ENCODE measurements at places on chromosomes 16 and 17.

GRCh38 chr17:12729086-12729485 lies 60.2 kb upstream of the ARHGAP44 start:
- DNase-seq: no peak

- DNase-seq: no peak
These were observed 971 bp downstream of the MINK1 start for GRCh38 chr17:4833941-4834680.

GRCh38 chr17:73722165-73722564 lies 77.9 kb upstream of the SDK2 start:
- DNase-seq: no peak

DNA sequence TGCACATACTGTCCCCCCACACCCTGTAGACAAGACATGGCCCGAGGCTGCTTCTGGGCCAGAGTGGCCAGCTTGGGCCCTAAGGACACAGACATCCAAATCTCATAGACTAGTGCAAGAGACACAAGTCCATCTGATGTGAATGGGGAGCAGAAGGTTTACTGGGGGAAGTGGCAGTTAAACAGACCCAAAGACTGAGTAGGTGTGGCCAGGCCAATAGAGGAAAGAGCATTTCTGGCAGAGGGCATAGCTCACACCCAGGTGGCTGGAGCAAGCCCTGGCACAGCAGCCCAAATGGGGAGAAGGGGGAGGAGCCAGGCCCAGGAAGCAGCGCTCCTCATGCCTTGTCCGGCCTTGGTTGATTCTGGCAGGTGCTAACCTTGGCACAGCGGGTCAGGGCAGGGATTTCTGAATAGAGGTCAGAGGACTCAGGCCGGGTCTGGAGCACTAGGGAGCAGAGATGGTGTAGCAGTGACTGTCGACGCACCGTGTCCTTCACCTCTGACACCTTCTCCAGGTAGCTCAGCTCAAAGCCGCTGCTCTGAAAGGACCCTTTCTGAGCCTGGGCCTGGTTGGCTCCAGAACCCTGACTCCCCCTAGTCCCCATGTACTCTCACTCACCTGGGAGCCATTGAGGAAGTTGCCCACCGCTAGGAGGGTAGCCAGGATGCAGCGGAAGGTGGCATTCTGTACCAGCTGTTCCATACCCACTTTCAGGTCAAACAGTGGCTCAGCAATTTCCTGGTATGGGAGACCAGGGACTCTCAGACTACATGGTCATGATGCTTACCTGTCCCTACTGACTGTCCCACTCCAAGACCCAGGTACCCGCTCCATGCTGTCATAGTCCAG lies 4.1 kb downstream of the TMEM208 start:
- no peak for DNase-seq

DNA sequence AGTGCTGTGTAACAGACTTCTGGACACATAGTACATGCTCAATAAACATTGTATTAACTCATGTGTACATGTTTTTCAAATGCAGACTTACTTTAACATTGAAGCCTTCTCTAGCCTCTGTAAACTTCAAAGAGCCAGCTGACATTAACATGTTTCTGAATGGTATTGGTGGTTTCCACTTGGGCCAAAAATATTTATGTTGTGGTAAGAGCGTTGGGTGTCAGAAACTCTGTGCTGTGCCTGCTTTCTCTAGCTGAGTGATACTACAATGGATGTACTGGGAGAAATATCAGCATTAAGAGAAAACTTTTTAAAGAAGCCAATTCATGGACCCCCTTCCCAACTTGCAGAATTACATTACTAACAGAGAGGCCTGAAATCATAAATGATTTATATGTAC lies 1951.7 kb downstream of the TP53TG3F start:
- no peak for DNase-seq

GRCh38 chr16:49330562-49331201 lies 42.9 kb upstream of the C16orf78 start:
- no peak for DNase-seq

DNA sequence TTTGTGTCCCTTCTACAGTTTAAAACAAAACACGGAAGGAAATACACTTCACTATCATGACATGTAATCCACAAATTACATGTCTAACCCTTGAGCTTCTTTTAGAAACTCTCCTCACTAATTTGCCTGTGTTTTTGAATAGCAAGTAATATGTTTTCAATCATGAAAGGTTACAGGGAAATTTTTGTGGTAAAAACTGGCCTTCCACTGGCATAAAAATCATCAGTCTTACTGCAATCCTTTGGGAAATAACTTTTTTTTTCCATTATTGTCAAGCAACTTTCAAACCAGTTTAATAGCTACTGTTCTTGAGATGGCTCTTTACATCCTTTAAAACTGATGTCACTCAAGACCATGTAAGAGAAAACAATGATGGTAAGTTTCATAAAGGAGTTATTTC lies 27.0 kb downstream of the MYO1D start:
- no peak for DNase-seq

- no peak for DNase-seq
These were observed 25.1 kb upstream of the FOXJ1 start for GRCh38 chr17:76166168-76166567.

GRCh38 chr16:65819136-65819898 lies 547.2 kb upstream of the CDH5 start:
- no peak for DNase-seq

- DNase-seq: no peak
These were observed 190.1 kb upstream of the FOXF1 start for GRCh38 chr16:86320237-86320595.

- no peak for DNase-seq
These were observed 9.6 kb downstream of the ABHD15 start for GRCh38 chr17:29557085-29557738.

DNA sequence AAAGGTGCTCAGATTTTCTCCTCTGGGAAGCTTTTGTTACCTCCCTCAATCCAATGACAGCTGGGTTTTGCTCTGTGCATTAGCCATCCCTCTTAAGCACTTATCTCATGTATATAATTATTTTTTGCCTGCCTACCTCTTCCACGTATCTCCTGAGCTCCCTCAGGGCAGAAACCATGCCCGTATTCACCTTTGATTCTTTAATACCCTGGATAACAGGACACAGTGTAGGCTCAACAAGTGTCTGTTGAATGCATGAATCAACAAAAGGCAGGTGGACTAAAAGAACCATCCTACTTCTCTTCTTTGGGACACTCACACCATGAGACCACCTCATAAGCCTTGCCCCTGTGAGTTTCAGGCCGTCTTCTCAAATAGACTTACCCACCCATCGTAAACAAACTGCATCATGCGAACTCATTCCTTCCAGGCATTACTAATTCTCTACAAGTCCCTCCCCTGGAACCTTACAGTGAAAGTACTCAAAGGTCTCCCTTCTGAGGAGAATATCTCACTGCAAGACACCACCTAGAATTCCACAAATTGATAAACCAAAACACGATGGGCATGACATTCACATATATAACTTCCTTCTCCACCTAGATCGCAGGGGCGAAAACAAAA lies 3.2 kb downstream of the ARHGAP17 start:
- DNase-seq: no peak

GRCh38 chr16:19555938-19556771 lies 652 bp downstream of the VPS35L start:
- no peak for DNase-seq

- DNase-seq: no peak
These were observed 9.2 kb downstream of the CHD3 start for GRCh38 chr17:7897773-7898172.

DNA sequence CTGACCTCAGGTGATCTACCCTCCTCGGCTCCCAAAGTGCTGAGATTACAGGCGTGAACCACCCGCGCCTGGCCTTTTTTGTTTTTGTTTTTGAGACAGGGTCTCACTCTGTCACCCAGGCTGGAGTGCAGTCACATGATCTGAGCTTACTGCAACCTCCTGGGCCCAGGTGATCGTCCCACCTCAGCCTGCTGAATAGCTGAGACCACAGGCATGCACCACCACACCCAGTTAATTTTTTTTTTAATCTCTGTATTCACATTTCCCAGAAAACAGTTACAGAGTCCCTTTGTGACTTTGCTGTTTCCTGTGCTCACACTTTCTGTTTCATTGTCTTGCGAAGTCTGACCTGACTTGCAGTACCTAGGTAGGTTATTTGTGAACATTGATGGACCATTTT lies 2.7 kb downstream of the CLUAP1 start:
- DNase-seq: no peak

- no peak for DNase-seq
These were observed 11.9 kb downstream of the SEC14L5 start for GRCh38 chr16:4970010-4970409.

Measured in left renal cortex interstitium (tissue), 4 donors.